ENCODE measurements at places on chromosomes 11 and 22.

DNA sequence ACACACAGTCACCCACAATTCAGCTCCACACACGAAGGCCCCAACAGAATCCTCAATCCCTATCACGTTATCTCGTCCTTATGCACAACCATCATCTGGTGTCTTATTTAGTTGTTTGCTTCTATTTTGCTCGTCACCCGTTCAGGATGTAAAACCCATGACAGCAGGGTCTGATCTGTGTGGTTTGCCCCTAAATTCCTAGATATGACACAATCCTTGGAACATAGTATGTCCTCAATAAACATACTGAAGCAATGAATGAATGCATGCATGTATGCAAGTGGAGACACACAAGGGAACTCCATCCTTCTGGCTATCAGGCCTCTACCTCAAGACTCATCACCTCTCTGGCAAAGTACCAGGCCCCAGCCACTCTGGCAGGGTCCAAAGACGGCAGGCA, 20.2 kb downstream of the STARD10 start:
- no peak for DNase-seq

- DNase-seq, result no peak
These were observed 471 bp downstream of the RNF185 start for GRCh38 chr22:31160328-31160978.

- no peak for DNase-seq
These were observed 24.4 kb upstream of the MGAT3 start for GRCh38 chr22:39432361-39432811.

DNA sequence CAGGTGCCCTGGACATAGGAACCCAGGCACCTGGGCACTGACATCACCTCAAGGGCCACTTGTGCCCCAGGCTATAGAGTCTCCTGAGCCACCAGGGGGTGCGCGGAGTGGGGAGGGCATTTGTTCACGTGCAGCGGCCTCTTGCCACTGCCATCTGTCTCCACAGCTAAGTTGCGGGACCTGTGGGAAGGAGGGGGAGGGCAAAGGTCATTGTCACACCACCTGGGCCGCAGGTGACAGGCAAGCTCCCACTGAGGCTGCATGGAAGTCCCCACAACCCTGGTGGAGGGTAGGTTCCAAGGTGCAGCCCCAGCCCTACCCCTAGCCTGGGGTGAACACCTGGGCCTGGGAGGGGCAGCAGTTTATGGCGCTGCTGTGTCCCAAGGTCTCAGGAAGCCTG, 79.5 kb downstream of the PIWIL3 start:
- no peak for DNase-seq

DNA sequence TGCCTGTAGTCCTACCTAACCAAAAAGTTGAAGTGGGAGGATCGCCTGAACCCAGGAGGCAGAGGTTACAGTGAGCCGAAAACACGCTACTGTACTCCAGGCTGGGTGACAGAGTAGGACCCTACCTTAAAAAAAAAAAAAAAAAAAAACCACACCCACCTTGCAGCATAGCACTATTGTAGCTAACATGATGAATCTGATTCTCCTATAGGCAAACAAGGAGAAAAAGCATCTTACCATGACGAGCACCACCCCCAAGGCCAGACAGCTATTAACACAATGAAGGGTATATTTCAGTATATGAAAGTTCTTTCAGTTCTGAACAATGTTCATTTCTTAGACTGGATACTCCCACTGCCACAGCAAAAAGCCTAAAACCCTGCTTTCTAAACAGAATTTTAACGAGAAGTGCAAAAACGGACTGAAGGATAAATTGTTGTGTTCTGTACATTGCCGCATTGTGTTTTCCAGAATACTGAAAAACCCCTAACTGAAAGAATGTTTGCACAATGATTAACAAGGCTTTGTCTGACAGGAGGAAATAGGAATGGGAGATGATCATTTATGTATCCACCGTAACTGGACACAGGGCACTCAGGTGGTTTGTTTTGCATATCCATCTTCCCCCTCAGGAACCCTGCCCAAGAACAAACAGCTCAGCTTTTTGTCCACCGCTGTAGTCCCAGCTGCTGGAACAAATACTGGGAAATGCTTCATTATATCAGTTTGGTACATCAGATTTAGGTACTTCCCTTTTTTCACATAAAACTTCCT, 8.9 kb downstream of the PISD start:
- DNase-seq, result no peak

DNA sequence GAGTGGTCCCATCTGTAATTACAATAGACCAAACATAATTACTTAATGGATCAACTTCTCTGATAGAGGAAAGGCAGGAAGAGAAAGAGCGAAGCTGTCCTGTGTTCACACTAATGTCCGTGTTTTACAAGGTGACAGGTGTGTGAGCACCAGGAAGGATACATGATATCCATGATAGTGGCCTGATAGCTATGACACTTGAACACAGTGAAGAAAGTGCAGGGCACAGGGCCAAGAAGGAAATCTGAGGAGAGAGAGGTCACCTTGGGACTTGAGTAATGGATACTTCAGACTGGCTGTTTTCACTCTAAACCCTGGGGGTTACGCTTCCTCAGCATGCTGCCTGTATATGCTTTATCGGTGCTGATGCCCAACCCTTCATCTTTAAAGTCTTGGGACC, 29.4 kb downstream of the TUB start:
- DNase-seq, result no peak

- no peak for DNase-seq
These were observed 66.4 kb upstream of the KCNQ1OT1 start for GRCh38 chr11:2766166-2766565.

GRCh38 chr11:13917264-13917663, 45.3 kb upstream of the SPON1 start:
- DNase-seq, result no peak

DNA sequence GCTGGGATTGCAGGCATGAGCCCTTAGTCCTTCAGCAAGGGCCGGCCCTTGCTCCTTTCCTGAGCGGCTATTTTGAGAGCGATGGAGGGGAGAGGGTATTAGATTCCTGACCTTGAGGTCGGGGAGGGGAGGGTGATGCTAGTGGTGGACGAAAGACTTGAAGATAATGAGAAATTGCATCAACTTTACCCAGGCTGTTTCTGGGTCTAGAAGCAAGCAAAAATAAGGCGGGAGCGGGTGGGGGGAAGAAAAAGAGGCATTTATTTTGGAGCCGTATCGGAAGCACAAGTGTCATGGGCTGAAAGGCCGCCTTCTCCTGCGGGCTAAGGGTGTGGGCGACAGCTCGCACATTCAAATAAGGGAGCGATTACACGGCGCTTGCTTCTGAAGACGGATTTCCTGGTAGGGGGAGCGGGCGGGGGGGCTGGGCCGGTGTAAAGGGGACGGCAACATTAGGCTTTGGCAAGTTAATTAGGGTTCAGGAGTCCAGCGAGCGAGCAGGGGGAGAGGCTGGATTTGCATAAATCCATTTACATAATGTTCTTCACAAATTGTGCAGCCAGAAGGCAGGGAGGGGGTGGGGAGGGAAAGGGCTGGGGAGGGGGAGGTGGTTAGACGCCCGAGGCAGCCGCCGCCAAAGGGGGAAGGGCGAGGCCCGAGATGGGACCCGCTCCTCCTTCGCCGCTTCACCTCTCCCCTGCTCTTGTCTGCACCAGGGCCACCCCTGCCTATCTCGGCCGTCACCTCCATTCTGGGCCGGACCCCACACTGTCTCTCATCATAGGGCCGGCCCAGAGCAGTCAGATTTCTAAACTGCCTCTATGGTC, 245.9 kb downstream of the MIAT start:
- no peak for DNase-seq

GRCh38 chr11:45872651-45873356, 12.6 kb upstream of the MAPK8IP1 start:
- DNase-seq, result peak; percentile 26

DNA sequence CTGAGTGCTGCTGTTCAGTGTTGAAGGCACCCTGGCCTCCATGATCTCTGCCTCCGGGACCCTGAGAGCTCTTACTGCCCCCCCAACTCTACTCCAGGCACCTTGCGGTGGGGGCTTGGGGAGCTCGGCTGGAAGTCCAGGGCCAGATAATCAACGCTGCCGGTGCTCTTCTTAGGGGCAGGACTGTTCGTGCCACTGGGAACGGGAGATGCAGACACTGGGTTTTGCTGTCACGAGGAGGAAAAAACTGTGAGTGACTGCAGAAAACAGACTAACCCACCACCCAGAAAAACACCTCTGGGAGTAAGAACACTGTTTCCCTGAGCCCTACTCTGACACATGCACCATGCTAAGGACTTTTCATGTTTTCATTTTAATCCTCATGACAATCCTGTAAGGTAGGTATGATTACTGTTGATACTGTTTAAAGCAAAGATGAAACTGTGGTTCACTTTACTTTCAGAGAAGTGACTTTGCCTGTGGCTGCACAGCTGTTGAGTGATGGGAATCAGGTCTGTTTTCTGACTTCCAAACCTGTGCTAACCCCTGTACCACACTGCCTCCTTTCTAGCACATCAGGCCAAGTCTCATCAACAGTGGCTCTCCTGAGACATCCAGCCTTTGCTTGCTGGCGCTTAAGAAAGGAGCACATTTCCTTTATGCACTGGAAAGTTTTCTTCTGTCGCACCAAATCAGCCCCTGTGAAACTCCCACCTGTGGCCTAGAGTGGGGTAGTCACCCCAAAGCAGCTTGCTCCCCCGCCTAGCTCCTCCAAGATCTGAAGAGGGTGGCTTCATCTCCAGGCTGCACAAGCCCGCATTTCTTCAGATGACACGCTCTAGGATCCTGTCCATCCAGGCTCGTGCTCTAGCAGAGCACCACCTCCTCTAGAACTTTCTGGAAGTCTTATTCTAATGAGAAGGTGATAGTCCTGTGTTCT, 31.8 kb downstream of the USP35 start:
- DNase-seq, result no peak

- no peak for DNase-seq
These were observed 2.3 kb upstream of the CBLIF start for GRCh38 chr11:59847626-59848025.

DNA sequence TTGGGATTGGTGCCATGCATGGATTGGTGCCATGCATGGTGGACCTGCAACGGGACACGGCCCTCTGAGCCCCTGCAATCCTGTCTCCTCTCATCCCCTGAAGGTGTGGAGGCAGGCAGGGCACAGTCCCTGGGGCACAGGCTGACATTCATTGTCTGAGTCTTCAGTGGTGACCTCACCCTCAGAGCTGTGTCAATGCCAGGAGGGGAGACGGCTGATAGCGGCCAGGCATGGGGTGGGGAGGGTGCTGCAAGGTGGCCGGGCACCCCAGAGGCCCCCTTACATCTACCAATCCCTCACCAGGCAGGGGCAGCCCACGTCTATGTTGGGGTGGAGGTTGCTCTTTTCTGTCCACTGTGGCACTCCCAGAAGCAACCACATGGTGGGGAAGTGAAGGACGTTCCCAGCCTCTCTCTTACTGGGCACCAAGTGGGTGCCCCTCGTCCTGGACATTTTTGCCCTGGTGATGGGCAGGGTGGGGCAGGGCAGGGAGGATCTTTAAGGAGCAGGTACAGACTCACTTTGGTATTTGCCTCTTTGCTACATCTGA, 47.6 kb downstream of the NECTIN1 start:
- DNase-seq, result no peak

DNA sequence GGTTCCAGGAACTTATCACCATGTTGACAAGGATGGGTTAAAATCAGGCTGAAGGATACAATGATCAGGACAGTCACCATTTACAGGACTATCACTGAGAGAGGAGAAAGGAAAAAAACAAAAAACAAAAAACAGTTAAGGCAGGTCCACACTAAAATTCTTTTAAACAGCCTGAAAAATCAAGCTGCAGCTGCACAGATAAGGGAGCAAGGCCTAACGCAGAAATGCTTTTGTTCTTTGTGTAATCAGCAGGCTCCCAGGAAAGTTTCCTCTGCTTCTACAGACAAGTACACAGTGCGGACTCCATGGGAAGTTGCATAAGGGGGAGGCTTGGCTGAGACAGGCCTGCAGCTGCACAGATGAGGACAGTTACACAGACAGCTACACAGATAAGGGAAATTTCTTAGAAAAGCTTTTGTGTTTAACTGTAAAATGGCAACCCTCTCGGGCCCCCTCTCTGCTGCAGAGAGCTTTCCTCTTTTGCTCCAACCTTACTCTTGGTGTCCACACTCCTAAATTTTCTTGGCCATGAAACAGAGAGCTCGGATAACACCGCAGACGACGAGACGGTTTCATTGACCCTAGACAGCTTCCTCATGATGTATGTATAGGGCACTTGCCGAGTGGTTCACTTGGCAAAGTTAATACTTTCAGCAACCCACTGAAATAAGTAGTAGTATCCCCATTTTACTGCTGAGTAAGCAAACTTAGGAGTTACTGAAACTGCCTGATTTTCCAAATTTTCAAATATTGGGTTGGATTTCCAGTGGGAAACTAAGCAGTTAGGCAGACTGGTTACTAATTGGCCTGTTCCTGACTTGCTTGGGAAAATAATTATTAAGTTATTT, 45.5 kb downstream of the PIWIL3 start:
- DNase-seq, result no peak

DNA sequence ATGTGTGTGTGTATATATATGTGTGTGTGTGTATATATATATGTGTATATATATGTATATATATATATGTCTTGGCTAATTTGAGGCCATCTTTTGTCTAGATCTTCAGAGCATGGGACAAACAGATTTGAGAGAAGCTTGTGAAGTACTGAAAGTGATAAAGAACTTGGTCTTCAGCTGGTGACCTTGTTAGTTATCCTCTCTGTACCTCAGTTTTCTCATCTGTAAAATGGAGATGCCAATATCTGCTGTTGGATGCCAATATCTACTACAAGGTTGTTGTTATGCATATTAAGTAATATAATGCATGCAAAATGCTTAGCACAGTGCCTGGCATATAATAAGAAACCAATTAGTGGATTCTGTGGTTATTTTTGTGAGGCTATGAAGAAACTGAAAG, 2.5 kb upstream of the FEZ1 start:
- no peak for DNase-seq

GRCh38 chr22:48920776-48921241, 906.9 kb downstream of the BRD1 start:
- DNase-seq, result no peak

DNA sequence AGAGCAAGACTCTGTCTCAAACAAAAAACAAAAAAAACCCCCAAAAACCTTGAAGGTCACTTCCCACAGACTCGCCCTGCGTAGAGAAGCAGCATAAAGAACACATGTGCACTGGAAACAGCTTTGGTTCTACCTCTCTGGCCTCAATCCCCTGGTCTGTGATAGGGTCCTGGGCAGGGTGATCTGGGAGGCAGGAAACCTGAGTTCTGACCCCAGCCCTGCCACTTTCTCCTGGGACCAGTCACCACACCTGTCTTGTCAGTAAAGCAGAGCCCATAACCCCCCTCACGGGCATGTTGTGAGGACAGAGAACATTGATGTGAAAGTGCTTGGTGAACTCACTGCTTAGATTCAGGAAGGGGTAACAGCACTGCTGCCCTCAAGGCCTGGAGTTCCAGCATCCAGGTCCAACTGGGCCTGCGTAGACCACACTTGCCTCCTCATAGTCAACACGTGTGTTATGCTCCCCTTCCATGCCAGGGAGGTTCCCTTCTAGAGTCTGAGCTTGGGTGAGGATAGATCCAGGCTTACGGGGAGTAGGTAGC, 11.4 kb downstream of the UCP2 start:
- DNase-seq, result no peak

DNA sequence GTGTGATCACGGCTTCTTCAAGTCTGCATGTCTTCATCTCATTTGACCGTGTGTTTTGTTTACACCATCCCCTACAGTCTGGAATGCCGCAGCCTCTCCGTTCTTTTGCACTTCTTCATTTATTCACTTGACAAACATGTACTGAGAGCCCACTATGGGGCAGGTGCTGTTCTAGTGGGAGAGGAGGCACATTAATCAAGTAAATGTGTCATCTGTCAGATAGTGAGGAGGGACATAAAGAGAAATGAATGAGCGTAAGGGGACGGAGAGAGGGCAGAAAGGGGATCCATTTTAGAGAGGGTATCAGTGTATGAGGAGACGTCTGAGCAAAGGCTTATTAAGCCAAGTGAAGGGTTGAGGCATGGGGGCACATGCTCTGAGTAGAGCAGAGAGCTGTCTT, 54.0 kb upstream of the CECR2 start:
- DNase-seq, result no peak

Measured in activated CD4-positive, alpha-beta T cell treated with anti-CD3 and anti-CD28 coated beads, Interleukin-2, Interleukin-4, amounts not matched to agents 100 ng/mL and 50 ng/mL, durations not matched to agents 16 hours and 8 hours (primary cell).